ENCODE measurements at places on chromosomes 6 and 20.

DNA sequence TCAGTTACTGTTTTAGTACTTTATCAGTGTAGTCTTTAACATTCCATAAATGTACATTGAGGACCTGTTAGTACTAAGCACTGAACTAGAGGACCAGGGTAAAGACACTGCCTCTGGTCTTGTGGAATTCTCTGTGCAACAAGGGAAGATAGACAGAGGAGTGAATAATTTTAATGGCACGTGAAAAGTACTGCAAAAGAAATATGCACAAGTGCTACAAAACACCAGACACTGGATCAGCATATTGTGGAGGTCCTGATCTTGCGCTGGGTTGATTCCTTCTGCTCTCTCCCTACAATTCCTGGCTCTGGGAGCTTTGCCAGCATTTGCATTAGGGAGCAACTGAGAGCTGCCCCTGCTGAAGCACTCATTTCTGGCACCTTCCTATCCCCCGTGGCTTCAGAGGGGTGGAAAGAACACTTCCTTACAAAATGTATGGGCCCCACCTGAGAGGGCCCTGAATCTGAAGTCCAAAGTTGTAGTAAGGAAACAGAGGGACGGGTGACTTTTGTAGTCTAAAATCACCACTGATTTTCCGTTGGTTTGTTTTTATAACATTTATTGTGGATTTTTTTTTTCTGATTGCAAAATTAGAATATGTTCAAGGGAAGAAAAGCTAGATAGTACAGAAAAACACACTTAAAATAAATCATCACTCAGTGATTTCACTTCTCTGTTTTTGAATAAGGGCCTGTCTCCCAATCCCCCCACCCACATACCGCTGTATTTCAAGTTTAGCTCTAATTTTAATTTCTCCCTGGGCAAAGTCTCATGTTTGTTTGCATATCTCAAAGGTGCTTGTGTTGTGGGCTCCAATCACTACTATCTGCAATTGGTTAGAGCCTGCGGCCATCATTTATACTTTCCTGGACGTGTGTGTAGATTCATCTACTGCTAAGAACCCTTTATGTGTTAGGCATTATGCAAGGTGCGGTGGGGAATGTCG is 4.9 kb downstream of the PKIG start:
- DNase-seq, result no peak

DNA sequence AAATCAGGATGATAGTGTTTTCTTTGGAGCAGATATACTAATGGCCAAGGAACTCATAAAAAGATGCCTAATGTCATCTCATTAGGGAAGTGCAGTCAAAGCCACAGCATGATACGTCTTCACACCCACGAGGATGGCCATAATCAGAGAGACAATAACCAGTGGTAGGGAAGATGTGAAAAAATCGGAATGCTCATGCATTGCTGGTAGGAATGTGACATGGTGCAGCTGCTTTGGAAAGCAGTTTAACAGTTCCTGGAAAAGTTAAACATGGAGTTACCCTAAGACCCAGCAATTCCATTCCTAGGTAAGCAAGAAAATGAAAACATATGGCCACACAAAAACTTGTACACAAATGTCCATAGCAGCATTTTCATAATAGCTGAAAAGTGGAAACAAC is 29.9 kb downstream of the BCAS1 start:
- no peak for DNase-seq

DNA sequence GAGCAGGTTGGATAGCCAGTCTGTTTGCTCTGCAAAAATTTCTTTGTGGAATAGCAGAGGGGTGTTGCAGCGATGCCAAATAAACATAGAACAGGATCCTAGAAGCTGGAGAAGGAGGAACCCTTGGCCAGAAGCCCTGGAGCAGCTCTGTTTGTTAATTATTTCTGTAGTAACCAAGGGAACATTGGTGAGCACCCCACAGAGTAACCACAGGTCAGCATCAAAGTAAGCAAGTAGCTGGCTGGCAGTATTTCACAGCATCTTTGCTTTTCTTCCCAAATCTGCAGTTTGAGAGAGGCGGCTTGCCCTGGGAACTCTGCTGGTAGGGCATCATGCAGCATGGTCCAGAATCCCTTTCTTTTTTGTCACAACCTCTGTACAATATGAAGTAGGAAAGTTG is 12.7 kb upstream of the APMAP start:
- no peak for DNase-seq

DNA sequence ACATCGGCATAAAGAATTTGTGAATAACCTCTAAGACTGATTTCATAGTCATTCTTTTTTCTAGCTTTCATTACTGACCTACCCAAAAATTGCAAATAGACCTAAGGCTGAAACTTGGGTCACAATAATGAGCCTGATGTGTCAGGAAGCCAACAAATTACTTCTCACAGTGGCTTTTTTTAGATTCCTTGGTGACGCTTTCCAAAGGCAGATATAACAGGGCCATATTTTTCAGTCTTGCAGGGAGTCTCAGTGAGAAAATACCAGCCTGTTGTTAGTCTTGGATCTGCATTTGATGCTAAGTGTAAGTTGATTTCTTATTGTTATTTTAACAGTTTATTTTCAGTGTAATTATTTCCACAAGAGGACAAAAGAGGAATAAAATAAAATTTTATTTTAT is 179.7 kb downstream of the KHDC1L start:
- DNase-seq, result no peak

GRCh38 chr20:59810449-59811187 is 122.8 kb downstream of the SYCP2 start:
- no peak for DNase-seq

GRCh38 chr20:62872184-62872847 is 10.7 kb upstream of the TCFL5 start:
- DNase-seq, result no peak

GRCh38 chr20:37297066-37297736 is 7.7 kb downstream of the MANBAL start:
- no peak for DNase-seq

- no peak for DNase-seq
These were observed 20.3 kb downstream of the ANKS1A start for GRCh38 chr6:34909320-34909883.

DNA sequence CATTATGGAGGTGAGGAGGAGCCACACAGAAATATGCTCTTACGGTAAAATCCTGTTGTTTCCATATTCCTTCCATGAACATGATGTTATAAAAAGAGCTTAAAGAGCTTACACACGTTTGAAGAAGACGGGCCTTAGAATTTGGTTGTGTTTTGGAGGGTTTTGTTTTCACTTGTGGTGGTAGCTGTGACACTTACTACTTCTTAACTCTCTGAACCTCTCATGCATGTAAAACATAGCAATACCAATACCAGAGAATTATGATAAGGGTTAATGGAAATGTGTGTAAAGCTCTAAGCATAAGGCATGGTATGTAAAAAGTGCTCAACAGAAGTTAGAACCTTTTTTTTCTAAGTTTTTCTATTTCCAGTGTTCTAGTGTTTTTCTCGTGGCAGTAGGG is 256.1 kb upstream of the KCNQ5 start:
- no peak for DNase-seq

- DNase-seq, result no peak
These were observed 39.7 kb upstream of the CARMIL1 start for GRCh38 chr6:25239498-25239897.

- no peak for DNase-seq
These were observed 9.0 kb downstream of the VPS16 start for GRCh38 chr20:2849529-2849928.
